ENCODE measurements at places on chromosomes 3 and 15.

GRCh38 chr15:39061952-39062464 lies 497.4 kb upstream of the RASGRP1 start:
- DNase-seq, result no peak

- no peak for DNase-seq
Observed at GRCh38 chr15:43880406-43881194, 53.8 kb downstream of the WDR76 start.

DNA sequence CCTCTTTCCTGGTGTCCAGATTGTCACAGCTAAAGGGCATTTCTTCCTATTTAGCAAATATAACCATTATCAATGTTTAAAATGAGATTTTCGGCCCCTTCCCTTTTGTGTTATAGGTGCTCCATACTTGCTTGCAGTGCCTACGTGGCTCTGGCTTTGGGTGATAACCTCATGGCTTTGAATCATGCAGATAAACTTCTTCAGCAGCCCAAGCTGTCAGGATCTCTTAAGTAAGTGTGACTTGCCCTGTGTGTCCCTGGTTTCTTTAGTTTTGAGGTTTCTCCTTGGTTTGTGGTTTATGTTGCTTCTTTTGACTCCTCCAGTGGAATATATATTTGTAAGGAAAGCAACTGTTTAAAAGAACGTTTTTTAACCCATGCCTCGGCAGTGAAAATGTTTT lies 58.5 kb upstream of the TRIM71 start:
- no peak for DNase-seq

DNA sequence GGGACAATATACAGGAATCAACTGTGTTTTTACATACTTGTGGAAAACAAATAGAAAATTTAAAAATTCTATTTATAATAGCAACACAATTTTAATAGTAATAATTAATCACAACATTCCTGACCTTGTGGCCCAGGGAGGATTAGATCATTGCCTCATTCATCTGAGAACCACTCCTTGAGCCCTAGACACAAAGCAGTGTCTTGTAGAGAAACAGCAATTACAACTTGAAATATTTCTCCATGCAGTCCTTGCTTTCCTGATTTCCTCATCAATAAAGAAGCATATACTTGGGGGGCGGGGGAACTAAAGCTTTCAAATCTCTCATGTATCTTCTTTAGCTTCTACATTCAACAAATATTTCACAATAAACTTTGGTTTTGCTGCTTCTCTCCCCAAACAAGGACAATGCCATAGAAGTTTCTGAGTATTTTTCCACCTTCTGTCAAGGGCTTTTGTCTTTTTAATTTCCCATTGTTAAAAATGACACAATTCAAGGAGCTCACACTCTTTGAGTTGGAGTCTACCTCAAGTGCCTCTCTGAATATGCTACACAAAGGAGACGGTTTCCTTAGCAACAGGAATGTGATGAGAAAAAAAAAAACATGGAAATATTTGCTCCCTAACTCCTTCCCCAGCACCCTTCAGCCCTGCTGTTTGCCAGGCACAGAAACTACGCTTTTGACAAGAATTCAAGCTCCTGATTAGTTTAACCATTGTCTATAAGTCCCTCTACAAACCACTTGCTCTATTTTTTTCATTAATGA lies 118.8 kb downstream of the ARPP21 start:
- no peak for DNase-seq

DNA sequence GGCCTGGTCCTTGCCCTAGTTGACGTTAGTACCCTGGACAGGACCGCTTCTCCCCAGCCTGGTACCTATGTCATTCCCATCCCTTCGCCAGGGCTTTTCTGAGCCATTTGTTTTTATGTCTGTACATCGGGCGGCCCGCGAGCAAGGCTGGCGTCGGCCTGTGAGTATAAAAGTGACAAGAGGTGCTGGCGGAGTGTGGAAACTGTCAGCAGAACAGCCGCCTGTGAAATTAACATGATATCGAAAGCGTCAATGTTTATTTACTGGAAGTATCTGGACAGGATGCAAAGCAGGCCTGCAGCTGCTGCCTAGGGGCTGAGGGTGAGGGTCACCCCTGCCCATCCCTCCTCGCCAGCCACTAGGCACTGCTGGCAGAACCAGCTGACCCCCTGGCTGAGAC lies 33.4 kb downstream of the LINGO1 start:
- no peak for DNase-seq

- no peak for DNase-seq
Observed at GRCh38 chr3:39184081-39184967, 8.1 kb downstream of the XIRP1 start.

DNA sequence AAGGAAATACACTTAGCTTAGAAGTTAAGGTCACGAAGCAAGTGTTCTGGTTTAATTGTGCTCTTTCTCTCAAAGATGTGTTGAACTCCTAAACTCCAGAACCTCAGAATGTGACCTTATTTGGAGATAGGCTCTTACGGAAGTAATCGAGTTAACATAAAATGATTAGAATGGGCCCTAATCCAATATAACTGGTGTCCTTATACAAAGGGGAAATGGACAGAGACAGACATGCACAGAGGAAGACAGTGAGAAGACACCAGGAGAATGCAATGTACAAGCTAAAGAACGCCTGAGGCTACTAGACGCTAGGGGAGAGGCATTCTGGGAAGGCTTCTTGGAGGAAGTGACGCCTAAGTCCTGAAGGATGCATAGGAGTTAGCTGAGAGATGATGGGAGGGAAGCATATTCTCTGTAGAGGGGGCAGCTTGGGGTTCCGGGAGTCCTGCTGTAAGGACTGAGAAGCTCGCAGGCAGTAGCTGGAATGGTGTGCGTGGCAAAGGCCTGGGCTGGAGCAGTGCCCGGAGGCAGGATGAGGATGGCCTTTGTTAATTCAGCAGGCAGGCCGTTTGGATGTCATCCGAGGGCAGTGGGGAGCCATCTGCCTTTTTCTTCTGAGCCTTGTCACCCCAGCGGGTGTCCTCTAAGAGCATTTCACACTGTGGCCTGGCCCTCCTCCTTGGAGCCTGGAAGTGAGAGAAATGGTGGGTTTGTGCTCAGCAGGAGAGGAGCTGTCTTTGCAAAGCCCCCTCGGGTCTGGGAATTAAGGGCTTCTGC lies 513.4 kb downstream of the SHQ1 start:
- DNase-seq, result peak; percentile 38

GRCh38 chr15:100924436-100924835 lies 5.3 kb downstream of the LRRK1 start:
- no peak for DNase-seq

- DNase-seq, result peak; percentile 57
Observed at GRCh38 chr3:109806929-109807328, 469.6 kb upstream of the DPPA4 start.

DNA sequence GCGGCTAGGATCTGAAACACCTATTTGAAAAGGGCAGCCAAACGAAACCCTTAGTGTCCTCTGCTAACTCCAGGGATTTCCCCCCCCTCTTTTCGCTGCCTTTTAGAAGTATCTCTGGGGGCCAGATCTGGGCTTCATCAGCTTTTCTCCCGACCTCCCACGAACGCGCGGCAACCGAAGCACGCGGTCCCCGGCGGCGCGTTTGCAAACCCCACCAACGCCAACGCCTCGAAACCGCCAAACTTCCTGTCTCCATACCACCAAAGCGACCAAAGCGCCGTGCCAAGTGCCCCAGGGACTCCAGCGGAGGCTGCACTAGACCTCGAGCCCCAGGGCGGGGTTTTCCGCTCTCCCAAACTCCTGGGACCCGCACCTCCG lies 155.8 kb upstream of the FRMD4B start:
- DNase-seq, result peak; percentile 40

GRCh38 chr3:132787616-132788300 lies 65.5 kb upstream of the NPHP3 start:
- DNase-seq, result peak; percentile 32

DNA sequence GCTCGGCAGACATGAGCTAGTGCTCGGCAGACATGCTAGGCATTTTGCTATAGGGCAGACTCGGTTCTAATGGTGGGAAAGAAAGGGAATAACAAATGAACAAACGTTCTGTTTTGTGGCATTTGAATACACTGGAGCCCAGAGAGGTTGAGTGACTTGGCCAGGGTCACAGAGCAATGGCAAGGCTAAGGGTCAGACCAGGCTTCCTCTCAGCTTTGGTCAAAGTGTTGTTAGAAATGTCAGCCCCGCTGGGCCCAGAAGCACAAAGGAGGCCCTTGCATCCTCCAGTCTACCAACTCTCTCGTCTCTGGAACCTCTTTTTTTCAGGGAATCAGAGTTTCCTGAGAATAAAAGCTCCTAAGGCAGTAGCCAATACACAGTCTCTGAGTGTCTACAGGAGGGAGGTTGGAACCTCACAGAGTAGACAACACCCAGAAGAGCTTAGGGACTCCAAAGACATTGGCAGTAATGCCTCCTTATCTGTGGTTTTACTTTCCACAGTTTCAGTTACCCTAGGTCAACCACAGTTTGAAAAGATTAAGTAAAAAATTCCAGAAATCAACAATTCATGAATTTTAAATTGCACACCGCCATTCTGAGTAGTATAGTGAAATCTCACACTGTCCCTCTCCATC lies 47.3 kb downstream of the SSUH2 start:
- no peak for DNase-seq

- DNase-seq, result no peak
Observed at GRCh38 chr15:94701281-94701985, 470.1 kb downstream of the MCTP2 start.

DNA sequence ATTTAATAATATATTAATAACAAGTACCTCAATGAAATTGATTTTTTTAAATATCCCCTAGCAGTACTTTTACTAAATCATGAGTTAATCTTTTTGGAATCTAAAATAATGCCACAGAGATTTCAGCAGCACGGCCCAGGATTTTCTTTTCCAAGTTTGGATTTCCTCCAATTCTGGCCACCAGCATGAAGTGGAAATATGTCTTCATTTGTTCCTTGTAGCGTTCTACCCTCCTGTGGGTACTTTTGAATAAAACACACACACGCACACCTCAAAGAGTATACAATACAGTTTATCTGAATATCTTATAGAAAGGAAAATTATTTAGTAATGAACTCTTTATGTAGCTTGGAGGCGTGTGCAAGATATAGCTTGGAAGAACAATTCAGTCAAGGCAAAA lies 125.1 kb upstream of the STT3B start:
- no peak for DNase-seq

- DNase-seq, result no peak
Observed at GRCh38 chr15:41561777-41562145, 2.7 kb downstream of the TYRO3 start.

DNA sequence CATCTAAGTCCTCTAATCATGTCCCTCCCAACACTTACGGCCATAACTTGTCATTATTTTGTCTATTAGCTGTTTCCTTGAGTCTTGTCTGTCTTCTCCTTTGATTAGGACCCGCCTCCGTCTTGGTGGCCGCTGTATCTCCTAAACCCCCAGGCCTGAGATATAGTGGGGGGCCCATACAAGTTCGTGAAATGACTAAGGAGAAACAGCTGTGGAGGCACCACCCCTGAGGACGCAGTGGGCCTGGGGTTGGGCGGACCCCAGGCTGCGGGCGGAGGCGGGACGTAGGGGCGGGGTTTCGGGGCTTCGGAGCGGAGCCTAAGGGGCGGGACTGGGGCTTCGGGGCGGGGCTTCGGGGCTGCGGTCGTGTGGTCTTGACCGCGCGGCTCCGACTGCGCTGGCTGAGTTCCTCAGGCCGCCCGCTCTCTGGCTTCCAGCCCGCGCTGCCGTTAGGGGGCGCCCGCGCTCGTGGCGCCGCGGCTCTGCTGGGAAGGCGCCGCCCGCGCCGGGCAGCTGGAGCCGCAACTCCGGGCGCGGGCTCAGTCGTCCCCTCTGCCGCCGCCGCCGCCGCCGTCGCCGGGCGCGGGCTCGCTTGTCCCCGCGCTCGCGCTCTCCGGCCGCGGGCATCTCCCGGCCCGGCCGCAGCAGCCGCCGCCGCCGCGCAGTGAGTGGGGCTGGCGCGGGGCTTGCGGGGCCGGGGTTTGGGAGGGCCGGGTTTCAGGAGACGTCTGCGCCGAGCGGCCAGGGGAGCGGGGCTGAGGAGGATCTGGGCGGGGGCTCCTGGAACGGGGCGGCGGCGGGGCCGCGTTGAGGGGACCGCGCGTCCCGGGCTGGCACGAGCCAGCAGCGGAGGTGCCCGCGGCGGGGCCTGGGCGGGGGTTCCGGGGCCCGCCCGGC lies at the start of gene KCTD6:
Gene KCTD6 (plus strand): TSS at position 591 of the 897 bp plus-strand sequence. CDS start 6,660 bp downstream, outside the sequence.
- DNase-seq, result peak; percentile 88

DNA sequence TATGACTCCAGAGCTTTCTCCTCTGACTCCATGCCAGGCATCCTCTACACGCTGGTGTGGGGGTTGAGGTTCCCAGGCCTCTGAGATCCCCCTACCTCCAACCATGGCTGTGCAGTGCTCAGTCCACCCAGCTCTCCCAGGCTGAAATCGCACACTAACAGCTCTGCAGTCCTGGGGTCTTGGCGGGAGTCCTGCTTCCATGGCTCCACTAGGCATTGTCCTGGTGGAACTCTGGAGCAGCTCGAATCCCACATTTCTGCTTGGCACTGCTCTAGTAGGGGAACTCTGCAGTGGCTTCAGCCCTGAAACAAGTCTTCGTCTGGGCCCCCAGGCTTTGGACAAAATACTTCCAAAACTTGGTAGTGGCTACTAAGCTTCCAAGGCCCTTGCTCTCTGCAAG lies 50.7 kb downstream of the ROPN1B start:
- DNase-seq, result no peak

GRCh38 chr15:99732124-99732750 lies 1.0 kb downstream of the LYSMD4 start:
- DNase-seq, result no peak

DNA sequence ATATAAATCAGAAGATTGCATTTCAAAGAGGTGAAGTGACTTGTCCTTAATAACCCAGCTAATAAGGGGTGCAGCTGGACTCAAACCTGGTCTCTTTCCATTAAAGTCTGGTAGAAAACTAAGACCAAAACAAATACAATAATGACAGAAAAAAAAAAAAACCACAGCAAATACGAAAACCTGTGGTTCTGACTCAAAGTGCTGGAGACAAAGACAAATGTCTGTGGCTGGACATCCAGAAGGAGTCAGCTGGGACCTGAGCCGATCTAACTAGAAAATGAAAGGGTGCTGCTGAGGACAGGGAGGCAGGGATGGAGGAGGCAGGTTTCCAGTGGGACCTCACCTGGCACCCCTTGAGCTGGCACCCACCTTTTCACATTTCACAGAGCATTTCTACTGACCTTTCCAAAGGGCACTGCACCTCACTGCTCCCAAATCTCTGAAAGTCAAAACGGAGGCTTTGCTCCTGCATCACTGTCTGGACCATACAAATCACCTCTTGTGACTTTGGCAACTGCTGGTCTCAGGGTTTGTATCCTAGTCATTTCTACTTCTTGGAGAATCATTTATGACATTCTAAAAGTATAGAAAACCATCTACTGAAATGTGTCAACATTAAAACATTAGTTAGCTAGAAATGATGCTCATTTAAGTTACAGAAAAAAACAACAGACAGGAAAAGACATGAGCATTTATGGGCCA lies 61.7 kb downstream of the CCNL1 start:
- no peak for DNase-seq

DNA sequence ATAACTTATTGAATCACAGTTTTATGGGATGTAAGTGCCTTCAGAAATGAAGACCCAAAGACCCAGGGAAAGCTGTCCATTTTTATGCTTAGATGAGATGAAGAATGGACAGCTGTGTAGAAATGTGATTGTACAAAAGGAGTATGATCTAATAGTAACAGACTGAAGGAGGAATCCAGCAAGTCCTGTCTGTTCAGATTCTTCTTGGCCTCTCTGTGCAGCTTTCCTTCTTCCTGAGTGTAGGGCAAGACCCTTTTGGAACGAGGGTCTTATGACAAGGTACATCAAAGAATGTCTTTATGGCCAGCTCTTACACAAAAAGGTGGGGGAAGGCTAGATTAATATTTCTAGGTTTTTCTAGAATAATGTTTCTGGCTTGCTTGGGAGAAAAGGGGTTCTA lies 1.4 kb upstream of the KIF23 start:
- DNase-seq, result no peak

- DNase-seq, result no peak
Observed at GRCh38 chr15:97652700-97653167, 307.8 kb upstream of the ARRDC4 start.

All from foreskin melanocyte (primary cell).